ENCODE measurements at places on chromosomes 2 and 18. TPM values are rescaled to one million over a fixed set of nuclear protein-coding genes. Genes with fewer than 3 reads are reported as not detected.

GRCh38 chr2:237743561-237744269 lies 54.9 kb upstream of the RBM44 start:
- DNase-seq: no peak

Gene NEMP2
- total RNA-seq: 9.5 TPM

- DNase-seq: no peak
These were observed 189.3 kb upstream of the FSHR start for GRCh38 chr2:49343638-49344037.

Gene UNC50
- total RNA-seq: 53.7 TPM

DNA sequence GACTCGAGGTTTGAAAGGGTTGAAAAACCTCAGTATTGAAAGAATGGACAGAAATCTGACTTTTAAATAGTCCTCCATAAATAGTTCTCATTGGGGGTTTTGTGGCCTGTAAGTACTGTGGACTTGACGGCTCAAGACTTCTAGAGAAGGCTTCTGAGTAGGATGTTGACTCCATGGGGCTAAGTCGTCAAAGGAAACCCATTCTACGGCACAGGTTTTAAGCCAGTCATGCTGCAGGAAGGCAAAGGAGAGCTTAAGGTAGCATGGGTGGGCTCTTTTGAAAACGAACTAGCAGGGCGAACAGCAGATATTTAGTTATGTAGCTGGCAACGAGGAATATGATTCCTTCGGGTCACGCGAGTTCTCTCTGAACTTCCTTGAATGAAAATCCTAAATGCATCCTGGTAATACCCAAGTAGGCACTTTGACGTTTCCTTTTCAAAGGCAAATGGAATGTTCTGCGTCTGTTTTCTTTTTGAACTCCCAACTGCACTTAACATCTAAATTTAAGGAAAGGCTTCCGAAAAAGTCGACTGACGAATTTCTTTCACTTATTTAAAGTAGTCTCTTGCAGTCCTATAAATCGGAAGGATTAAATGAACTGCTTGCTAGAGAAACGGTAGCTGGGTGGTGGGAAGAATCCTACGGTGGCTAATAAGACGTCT lies 1.1 kb upstream of the NEDD4L start:
- DNase-seq: no peak

Gene ECEL1
- 1.0 TPM for total RNA-seq

- DNase-seq: no peak
These were observed 51.4 kb downstream of the MARCO start for GRCh38 chr2:118993392-118993752.

GRCh38 chr18:56807901-56808300 lies 156.7 kb downstream of the WDR7 start:
- no peak for DNase-seq

DNA sequence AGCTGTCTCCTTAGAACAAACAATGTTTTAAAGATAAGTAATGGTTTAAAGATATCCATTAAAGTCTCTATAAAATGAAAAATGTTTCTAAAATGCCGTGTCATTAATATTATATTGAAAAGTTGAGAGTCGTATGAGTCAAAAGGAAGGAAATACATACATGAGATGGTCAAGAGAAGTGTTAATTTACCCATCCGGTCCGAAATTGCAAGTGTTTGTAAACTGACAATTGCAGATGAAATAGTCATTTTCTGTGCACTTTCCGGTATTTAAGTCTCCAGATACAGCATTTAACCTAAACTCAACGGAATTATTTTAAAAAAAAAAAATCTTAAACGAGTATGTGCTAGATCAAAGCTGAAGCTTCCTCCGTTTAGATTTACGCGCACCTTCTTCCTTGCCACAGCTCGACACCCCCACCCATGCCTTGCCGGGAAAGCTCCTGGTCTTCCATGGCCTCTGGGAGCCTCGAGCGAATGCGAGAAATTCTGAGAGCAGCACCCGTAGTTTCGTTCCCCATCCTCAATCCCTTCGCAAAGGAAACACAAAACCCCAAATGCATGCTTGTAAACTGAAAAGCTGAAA lies 1.8 kb downstream of the DSC3 start:
- no peak for DNase-seq

DNA sequence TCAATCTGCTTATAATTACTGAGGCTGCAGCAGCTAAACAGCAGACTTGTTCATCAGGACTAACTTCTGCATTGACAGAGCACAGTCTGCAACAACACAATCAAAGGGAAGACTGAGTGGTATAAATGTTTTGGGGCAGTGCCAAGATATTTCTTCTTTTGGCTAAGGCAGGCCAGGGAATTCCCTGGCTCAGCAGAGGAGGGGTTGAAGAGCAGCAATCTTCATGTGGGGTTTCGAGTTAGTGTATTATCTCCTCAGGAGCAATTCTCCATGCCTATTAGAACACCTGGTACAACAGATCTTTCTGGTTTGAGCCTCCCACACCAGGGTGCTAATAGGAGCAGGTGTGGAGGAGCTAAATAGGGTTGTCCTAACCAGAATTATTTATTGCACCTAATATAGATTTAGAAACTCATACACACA lies 103.0 kb upstream of the STK17B start:
- no peak for DNase-seq

GRCh38 chr2:42128721-42129486 lies 40.2 kb upstream of the EML4 start:
- DNase-seq: no peak

DNA sequence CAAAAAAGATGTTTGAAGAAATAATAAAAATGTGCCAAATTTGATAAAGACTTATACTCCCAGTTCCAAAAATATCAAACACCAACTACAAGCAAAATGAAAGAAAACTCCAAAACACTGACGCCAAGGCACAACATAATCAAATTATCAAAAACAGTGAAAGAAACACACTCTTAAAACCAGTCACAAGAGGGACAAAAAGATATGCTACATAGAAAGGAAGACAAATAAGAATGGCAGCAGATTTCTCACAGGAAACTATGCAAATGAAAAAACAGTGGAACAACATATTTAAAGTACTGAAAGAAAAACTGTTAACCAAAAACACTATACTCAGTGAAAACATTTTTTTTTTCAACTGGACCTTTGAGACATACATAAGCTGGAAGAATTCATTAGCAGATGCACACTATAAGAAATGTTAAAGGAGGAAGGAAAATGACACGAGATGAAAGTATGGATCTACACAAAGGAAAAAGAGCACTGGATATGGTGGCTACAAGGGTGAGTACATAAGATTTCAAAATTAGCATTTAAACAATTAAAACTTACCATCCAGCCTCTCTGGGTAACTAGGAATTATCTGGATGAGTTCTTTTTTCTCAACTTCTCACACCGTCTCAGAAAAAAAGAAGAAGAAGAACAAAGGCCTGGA lies 94.0 kb upstream of the ACVR1C start:
- no peak for DNase-seq

- peak; percentile 47 for DNase-seq
These were observed 121.2 kb downstream of the ZNF521 start for GRCh38 chr18:25230658-25231326.

GRCh38 chr2:30149513-30149912 lies 2.7 kb downstream of the YPEL5 start:
- no peak for DNase-seq

Gene OTOS
- not detected for total RNA-seq

DNA sequence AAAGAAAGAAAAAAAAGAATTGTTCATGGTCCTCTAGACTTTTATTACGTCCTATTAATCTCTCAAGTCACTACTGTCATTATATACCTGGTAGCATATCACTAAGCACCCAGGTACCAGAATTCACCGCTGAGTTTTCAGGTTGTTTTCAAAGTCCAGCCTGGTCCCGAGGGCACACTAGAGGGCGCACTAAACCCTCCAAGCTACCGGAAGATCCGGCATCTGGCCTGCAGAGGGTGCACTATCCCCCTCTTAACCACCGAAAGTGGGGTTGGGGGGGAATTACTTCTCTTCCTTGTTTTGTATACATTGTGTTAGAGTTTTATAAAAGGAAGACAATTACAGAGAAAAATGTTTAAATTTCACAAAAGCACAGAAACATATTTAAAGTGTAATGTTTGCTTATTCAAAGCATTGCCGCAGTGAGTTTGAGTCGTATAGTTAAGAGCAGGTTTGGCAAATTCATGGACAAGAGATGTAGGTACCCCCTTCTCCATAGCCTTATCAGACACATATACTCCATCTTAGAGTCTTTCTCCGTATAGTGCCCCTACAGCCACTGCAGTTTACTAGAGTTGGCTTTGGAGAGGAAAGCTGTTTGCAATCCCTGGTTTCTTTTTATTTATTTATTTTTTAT lies 19.2 kb downstream of the MOGAT1 start:
- peak; percentile 84 for DNase-seq

- no peak for DNase-seq
These were observed 87.4 kb upstream of the MSTN start for GRCh38 chr2:190149908-190150307.

DNA sequence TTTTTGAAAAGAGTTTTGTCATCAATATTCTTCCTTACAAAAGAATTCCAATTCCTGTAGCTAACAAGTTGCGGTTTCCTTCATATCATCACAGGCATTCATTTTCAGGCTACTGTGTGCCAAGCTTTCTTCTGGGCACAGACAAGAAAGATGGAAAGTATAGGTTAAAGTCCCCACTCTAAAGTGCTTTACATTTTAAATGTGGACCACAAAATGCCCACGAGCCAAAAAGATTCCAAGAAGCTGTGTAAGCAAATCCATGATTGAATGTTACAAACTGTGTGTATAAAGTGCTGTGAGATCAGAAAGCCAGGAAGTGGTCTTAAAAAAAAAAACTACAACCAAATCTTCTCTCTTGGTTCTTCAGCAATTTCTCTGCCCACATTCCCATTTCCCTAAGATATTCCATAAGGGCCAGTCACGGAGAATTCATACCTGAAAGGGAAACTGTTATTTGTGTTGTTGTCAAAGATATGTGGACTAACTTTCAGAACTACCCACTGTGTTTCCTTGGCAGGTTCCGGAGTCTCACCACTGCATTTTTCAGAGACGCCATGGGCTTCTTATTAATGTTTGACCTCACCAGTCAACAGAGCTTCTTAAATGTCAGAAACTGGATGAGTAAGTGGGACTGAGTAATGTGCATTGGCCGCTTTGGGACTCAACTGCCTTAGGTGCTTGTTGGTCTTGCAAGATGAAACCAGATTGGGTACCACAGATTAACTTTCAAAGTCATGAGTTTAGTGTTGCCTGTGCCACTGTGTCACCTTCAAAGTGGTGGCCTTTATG lies 55.7 kb downstream of the RAB27B start:
- DNase-seq: no peak

Gene PLEK
- total RNA-seq: 42.1 TPM

Data from lower lobe of right lung (tissue), 2 donors.